ENCODE measurements at places on chromosomes 12 and 14. TPM values are rescaled to one million over a fixed set of nuclear protein-coding genes. Genes with fewer than 3 reads are reported as not detected.

Gene CLEC1B
- not detected for polyA plus RNA-seq

Gene KLRF1
- polyA plus RNA-seq = not detected

Gene PTHLH
- 1.4 TPM for polyA plus RNA-seq

Gene CELA1
- polyA plus RNA-seq = not detected

Gene PROX2
- not detected for polyA plus RNA-seq

Gene PRKCH
- 2.0 TPM for polyA plus RNA-seq

Gene SIX4
- 1.3 TPM for polyA plus RNA-seq

Gene FAM181A
- not detected for polyA plus RNA-seq

Gene CCDC177
- 3.2 TPM for polyA plus RNA-seq

Gene P2RX7
- not detected for polyA plus RNA-seq

Gene ABHD12B
- not detected for polyA plus RNA-seq

Gene SPTB
- 1.9 TPM for polyA plus RNA-seq

Gene STAC3
- polyA plus RNA-seq = 2.9 TPM

Gene CRIP2
- polyA plus RNA-seq = 214 TPM

Gene ACSM4
- not detected for polyA plus RNA-seq

Gene MGP
- polyA plus RNA-seq = not detected

Gene KLRK1
- 14.9 TPM for polyA plus RNA-seq

Gene CLEC9A
- polyA plus RNA-seq = not detected

Gene NKX2-1
- polyA plus RNA-seq = 1.5 TPM

Gene MYH7
- 0.08 TPM for polyA plus RNA-seq

Gene FAM90A1
- polyA plus RNA-seq = not detected

Gene RFX4
- polyA plus RNA-seq = not detected

Gene SPIC
- polyA plus RNA-seq = not detected

Gene TAMALIN
- 6.1 TPM for polyA plus RNA-seq

Gene CD69
- 0.70 TPM for polyA plus RNA-seq

Gene RTL1
- not detected for polyA plus RNA-seq

Gene OR4K15
- polyA plus RNA-seq = not detected

Gene SSPN
- not detected for polyA plus RNA-seq

Gene ATXN2
- 12.6 TPM for polyA plus RNA-seq

Gene RPGRIP1
- polyA plus RNA-seq = not detected

Gene LMNTD1
- polyA plus RNA-seq = not detected

Gene FOXG1
- polyA plus RNA-seq = 54.0 TPM

Gene NAP1L1
- polyA plus RNA-seq = 359 TPM

Gene TEX52
- polyA plus RNA-seq = not detected

Gene ASIC1
- polyA plus RNA-seq = 8.0 TPM

Gene ACSS3
- 0.52 TPM for polyA plus RNA-seq

Gene GZMH
- polyA plus RNA-seq = not detected

Gene LRRC43
- polyA plus RNA-seq = 4.8 TPM

Gene SOX5
- polyA plus RNA-seq = 2.0 TPM

Gene ZBTB1
- polyA plus RNA-seq = 22.5 TPM
